Fibroblast of skin of left biceps (primary cell): ENCODE measurements at places on chromosomes 1 and 21.
A peak's percentile ranks its signal among the peaks of the same experiment; 100 is the strongest.

- DNase-seq = no peak
Observed at GRCh38 chr1:43048601-43049011, 89.9 kb upstream of the SLC2A1 start.

DNA sequence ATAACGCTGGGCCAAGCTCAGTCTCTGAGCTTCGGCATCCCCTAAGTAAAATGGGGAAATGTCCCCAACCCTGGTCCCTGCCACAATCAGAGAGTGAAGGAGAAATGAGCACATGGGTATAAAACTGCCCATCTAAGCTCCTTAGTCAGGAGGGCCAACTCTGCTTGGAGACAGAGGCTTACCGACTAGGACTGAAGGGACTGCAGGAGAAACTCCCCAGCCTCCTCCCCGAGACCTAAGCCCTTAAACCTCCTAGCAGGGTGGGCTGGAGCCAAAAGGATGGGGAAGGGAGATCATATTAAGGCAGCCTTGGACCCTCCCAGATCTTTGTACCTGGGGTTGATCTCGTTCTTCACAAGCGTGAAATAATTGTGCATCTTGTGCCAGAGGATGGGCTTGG lies 5.5 kb downstream of the ETNK2 start:
- no peak for DNase-seq

GRCh38 chr21:44391345-44392091 lies 38.1 kb downstream of the TRPM2 start:
- no peak for DNase-seq

GRCh38 chr1:222813866-222814535 lies 838 bp upstream of the DISP1 start:
- DNase-seq = no peak

GRCh38 chr1:201763455-201764140 lies 65.4 kb upstream of the IPO9 start:
- peak; percentile 70 for DNase-seq

- peak; percentile 19 for DNase-seq
Observed at GRCh38 chr1:17606826-17607440, 67.4 kb downstream of the ARHGEF10L start.

- DNase-seq = no peak
Observed at GRCh38 chr1:151060657-151061421, 642 bp downstream of the MLLT11 start.

DNA sequence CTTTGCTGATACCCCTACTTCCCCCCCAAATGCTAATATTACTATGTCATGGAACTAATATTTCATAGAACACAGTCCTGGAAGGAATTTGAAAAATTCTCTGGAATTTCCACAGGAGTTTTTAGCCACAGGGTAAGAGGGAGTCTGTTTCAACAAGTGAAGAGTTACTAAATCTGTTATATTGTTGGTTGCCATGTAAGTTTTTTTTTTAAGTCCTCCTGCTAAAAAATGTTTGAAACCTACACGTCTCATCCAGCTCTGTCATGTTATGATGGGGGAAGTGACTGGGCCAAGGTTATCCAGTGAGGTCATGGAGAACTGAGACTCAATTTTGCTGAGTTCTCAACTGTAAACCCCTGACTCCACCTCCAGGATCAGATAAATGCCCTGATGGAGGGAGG lies 60.8 kb upstream of the USP24 start:
- no peak for DNase-seq
